ENCODE measurements at places on chromosomes 4 and X. TPM values are rescaled to one million over a fixed set of nuclear protein-coding genes. Genes with fewer than 3 reads are reported as not detected.

Gene EPGN
- total RNA-seq = not detected

Gene ZCCHC18
- 3.7 TPM for total RNA-seq

Gene AVPR2
- total RNA-seq = 3.3 TPM

Gene CLDN34
- total RNA-seq = not detected

Gene MUC7
- not detected for total RNA-seq

Gene F8A2
- total RNA-seq = not detected
